NCI-H1092 treated with DMSO at 0.1 percent for 48 hours (cell line): ENCODE measurements at places on chromosomes 5 and 9.

- no peak for DNase-seq
Observed at GRCh38 chr9:16257604-16258003, 612.9 kb downstream of the BNC2 start.

- DNase-seq, result no peak
Observed at GRCh38 chr9:115635680-115636383, 517.8 kb upstream of the PAPPA start.

DNA sequence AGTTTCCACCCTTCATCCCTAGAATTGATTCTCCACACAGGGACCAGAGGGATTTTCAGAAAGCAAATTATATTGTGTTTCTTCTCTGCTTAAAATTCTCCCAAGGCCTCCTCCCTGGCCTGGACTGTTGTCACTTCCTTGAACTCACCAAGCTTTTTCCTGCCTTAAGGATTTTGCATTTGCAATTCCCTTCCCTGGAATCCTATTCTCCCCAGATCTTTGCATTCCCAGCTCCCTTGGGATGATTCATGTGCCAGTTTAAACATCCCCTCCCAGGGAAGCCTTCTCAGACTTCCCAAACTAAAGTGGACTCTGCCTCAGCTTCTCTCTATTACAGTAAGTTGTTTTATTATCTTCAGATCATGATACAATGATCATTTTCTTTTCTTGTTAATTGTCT is 35.2 kb upstream of the PDE8B start:
- DNase-seq, result no peak

- no peak for DNase-seq
Observed at GRCh38 chr5:92504346-92504745, 1076.7 kb downstream of the NR2F1-AS1 start.
